ENCODE measurements at places on chromosomes 3 and 15.

GRCh38 chr15:61083081-61083787 lies 145.9 kb downstream of the RORA start:
- no peak for DNase-seq

DNA sequence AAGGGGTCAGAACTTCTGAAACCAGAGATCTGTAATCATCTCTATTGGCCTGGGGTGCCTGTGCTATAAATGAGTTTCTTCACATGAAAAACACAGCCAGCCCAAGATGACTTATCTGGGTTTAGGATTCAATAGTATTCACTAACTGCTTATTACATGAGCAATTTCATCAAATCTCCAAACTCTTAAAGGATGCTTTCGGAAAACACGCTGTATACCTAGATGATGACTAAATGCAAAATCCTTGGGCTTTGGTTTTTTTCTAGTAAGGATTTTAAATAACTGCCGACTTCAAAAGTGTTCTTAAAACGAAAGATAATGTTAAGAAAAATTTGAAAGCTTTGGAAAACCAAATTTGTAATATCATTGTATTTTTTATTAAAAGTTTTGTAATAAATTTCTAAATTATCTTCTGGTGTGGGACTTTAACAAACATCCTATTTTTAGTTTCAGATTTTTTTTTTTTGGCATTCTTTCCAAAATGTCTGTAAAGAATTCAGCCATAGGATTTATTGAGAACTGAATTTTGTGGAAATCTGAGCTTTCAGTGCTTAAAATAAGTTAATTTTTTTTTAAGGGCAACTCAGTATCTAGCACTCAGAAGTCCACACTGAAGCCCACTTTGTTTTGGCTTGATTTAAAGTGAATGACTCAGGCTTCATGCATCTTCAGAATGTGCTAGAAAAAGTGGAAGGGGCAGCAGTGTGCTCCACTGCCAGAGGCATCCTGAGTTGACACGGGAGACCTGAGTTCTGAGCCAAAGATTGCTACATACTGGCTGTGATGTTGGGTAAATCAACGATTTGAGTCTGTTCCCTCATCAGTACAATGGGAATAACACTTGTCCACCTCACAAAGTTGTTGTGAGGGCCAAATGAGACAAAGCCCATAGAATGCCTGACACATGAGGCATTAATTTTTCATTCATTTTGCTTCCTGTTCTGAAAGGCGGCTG lies 18.7 kb downstream of the TMEM43 start:
- DNase-seq = no peak

- no peak for DNase-seq
Observed at GRCh38 chr15:78291698-78292097, 7.7 kb downstream of the SKIC8 start.

- DNase-seq = peak; percentile 41
Observed at GRCh38 chr3:158808697-158809096, 6.8 kb downstream of the MFSD1 start.

DNA sequence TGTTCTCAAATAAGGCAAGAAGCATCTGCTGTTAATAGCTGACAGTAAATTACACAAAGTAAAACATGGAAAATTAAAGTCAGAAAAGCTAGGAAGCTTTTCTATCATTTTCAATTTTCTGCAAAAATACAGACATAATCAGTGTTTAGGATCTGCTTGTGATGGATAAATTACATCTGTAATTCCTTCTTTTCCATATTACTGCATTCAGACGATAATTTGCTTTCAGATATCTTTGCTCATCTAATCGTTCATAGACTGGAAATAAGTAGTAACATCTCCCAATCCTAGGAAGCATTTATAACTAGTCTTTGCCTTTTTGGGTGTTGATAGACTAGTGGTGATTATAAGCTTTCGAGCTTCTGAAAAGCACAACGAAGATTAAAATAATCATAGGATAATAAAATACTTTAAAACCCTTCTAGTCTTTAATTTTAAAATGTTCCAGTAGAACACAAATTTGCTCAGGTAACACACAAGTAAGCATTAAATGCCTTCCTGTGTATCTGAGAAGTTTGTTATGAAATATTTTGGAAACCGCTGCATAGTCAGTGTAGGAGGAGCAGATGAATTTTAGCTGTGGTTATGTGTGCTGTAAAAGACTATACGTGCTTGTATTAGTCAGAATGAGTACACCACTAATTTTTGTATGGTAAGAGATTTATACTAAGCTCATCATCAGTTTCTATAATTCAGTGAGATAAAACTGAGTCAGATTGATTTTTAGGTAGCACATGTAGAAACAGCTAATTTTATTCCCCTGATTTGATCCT lies 41.0 kb downstream of the MBNL1 start:
- DNase-seq = peak; percentile 37

Data from suppressor macrophage treated with lipopolysaccharide for 1 hour (primary cell).